ENCODE measurements at places on chromosomes 12 and 14. TPM values are rescaled to one million over a fixed set of nuclear protein-coding genes. Genes with fewer than 3 reads are reported as not detected.

Gene BEST3
- total RNA-seq, result not detected

Gene CYP46A1
- 0.15 TPM for total RNA-seq

Gene USP44
- total RNA-seq, result 0.44 TPM

Gene GCN1
- 72.3 TPM for total RNA-seq

Gene ENDOU
- not detected for total RNA-seq

Gene BCAT1
- 100 TPM for total RNA-seq

Gene ANKS1B
- total RNA-seq, result 0.13 TPM

Gene LMBR1L
- total RNA-seq, result 32.2 TPM

Gene KRT75
- total RNA-seq, result not detected

Gene HCAR1
- total RNA-seq, result 0.13 TPM

Gene NANOG
- total RNA-seq, result not detected

Gene TSPAN19
- not detected for total RNA-seq

Gene C12orf54
- not detected for total RNA-seq

Gene SPTB
- total RNA-seq, result not detected

Gene PTHLH
- total RNA-seq, result not detected

Gene ATL1
- total RNA-seq, result 5.1 TPM

Gene TBC1D30
- total RNA-seq, result 24.4 TPM

Gene SYCP3
- not detected for total RNA-seq

Gene SLC8B1
- total RNA-seq, result 37.6 TPM

All from mammary microvascular endothelial cell (primary cell).